ENCODE measurements at places on chromosomes 1 and 21.

DNA sequence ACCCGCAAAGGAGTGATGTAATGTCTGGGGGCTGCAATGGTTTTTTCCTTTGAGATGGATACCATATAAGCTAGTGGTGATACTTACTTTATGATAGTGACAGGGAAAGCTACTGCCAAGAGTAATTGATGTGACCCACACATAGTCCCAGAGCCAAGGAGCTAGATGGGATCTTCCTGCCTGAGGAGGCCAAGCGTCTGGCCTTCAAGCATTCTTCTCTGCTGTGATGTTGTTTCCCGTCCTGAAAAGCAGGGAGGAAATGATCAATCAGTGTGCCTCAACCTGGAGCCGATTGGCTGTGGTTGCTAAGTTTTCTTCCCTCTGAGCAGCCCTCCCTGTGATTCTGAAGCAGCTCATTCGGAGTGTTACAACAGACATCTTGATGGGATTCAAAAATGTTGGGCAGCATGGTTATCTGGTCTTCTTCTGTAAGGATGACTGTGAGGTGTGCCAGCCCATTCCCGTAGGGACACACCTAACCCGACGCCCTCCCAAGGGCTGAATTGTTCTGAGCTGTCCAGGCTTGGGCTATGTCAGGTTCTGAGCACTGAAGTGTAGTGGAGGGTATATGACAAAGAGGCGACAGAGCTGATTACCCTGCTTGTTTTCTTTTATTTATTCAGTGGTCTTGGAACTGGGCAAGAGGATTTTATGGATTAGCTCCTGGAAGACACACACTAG, 56.7 kb downstream of the UCK2 start:
- DNase-seq: no peak

GRCh38 chr1:160761046-160761445, 22.0 kb downstream of the SLAMF7 start:
- no peak for DNase-seq

GRCh38 chr1:77680173-77680572, 2.3 kb downstream of the ZZZ3 start:
- no peak for DNase-seq

GRCh38 chr1:229025576-229025975, 245.3 kb upstream of the RAB4A start:
- no peak for DNase-seq

DNA sequence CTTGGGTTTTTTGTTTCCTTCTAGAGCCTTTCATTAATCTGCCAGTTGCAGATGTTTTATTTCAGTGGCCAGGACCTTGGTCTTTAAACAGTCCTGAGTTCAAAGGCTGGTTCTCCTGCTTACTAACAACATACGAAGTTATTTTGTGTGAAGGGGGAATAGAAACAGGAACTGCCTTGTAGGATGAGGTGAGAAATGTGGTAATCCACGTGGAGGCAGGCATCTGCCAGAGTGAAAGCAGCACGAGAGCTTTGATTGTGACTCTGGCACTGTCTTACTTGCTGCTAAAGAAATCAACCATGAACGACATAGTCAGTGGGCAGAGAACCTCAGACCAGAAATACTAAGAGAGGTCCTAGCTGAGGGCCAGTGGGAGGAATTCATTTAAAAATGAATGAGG, 30.4 kb downstream of the TMEM63A start:
- no peak for DNase-seq

- no peak for DNase-seq
Observed at GRCh38 chr21:23131177-23131576, 2133.0 kb downstream of the NCAM2 start.

DNA sequence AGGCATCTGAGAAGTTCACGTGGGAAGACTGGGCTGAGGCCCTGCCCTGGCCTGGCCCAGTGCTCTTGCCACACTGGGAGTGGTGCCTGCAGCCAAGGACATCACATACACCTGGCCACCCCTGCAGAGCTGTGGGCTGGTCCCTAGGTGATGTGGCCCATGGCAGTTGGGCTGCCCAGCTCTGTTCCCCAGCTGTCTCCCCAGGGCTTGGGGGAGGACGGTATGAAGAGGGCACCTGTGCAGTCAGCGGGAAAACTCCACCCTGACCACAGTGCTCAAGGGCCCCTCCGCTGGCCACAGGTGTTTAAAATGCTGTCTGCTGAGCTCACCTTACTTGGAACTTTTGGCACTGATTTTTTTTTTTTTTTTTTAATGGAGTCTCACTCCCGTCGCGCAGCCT, 120.4 kb upstream of the SLC25A33 start:
- no peak for DNase-seq

DNA sequence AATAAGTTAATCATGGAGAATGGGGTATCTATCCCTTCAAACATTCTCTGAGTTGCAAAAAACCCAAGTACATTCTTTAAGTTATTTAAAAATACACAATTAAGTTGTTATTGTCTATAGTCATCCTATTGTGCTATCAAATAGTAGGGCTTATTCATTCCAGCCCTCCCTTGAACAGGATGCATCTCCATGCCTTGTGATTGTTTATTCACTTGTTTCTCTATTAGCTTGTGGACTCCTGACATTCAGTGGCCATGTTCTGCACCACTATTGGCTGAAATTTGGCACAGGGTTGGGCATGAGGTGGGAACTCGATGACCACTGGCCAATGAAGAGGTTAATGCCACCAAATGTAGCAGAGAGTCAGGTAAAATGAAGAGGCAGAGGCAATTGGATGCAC, 272.8 kb downstream of the TNR start:
- no peak for DNase-seq

GRCh38 chr1:207849646-207850045, 61.3 kb downstream of the CD34 start:
- DNase-seq: no peak

- DNase-seq: no peak
Observed at GRCh38 chr1:89295187-89295586, 22.5 kb upstream of the GBP5 start.

GRCh38 chr1:91891454-91891853, 5.5 kb upstream of the TGFBR3 start:
- no peak for DNase-seq

All from esophagus squamous epithelium (tissue), 5 donors.